ENCODE measurements at places on chromosomes 13 and 19.

GRCh38 chr13:79792716-79793115, 311.8 kb downstream of the NDFIP2 start:
- no peak for DNase-seq

DNA sequence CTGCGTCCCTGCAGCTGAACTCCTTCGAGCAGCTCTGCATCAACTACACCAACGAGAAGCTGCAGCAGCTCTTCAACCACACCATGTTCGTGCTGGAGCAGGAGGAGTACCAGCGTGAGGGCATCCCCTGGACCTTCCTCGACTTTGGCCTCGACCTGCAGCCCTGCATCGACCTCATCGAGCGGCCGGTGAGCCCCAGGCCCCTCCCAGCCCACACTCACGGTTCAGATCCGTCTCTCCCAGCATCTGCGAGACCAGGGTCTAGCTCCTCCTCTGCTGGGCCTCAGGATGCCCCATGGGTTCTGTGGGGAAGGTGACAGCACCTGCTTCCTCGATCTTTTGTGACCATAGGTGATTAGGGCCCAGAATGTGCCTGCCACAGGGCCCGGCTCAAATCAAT, 46.2 kb downstream of the MYH14 start:
- no peak for DNase-seq

GRCh38 chr19:1093811-1094553, 1.2 kb downstream of the POLR2E start:
- no peak for DNase-seq

DNA sequence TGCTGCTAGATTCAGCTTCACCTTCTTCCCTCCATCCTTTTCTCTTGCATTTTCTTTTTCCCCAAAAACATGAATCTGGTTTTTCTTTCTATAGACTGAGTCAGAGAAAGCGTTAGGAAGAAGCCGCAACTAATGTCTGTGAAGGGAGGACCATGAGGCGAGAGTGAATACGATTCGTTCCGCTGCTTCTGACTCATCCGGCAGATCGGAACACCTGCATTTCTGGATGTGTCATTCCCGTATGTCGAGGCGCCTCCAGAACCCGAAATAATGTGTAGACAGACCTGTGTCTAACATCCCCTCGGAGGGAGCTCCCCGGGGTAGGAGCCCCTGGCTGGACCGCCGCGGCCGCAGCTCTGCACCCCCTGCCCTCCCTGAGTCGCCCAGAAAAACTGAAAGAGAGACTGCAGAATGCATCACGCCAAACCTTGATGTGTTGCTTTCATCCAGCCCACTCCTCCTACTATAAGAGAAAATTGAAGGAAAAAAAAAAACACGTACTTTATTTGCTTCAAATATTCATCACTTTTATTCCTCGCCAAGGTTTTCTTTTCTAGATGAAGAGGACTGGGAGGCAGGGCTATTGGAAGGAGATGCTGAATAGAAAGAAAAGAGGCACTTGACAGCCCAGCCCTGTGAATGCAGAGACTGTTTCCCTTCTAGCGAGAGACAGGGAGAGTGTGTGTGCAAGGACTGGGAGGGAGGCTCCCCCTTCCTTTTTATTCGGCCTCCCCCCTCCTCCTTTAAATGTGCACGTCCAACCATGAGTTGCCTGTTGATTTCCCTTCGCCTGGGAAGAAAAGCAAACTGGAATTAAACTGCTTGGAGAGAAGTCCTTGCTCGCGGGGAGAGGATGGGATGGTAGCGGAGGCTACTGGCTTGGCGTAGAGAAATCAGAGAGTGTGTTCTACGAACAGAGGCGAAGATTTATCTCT, 616 bp upstream of the PCDH17 start:
- DNase-seq: no peak

- DNase-seq: no peak
Observed at GRCh38 chr19:45090034-45090433, 2.9 kb upstream of the PPP1R37 start.

- no peak for DNase-seq
Observed at GRCh38 chr13:39982745-39983144, 327.3 kb downstream of the COG6 start.

DNA sequence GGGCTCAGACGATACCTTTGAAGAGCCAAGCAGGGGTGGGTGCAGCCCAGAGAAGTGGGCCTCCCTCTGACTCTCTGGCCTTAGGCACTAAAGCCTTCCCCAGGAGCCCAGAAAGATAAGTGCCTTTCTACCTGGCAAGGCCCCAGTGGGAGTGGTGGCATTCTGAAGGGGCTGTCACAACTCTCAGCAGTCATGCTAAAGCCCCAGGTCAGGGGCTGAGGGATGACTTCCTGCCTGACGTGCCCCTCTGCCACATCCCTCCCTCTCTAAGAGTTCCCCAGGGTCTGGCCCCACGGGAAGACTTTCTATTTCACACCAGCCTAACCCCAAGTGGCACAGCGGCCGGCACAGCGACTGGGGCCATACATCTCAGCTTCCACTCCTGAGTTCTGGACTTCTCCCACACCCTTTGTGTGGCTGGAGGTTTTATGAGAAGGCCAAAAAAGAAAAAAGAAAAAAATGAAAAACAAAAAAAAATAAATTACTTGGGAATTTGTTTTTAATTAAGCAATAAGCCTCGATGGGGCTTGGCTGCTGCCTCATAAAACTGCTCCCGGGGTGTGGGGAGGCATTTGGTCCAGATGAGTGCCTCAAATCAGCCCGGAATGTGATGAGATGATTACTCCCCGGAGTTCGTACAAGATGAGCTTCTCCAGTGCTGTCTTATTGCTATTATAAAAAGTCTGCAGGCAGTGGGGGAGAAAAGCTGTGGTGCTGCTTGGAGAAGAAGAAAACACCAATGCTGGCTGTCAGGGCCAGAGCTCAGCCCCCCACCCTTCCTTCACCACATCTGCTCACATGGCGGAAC, 28.5 kb upstream of the PLEKHF1 start:
- no peak for DNase-seq

- no peak for DNase-seq
Observed at GRCh38 chr19:16359074-16359473, 34.4 kb downstream of the KLF2 start.

GRCh38 chr13:84044805-84045204, 162.5 kb upstream of the SLITRK1 start:
- DNase-seq: no peak

DNA sequence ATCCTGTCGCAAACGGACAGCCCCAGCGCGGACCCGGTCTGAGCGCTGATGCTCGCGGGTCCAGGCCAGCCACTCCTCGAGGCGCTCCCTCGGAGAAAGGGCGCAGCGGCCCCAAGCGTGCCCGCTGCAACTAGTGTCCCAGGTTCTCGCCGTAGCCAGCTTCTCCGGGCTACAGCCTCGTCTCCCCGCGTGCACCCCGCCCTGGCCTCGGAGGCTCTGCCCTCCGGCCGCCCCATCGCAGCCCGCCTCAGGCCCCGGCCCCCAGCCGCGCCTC, 487 bp downstream of the FLT1 start:
- no peak for DNase-seq

- no peak for DNase-seq
Observed at GRCh38 chr13:38657191-38657590, 29.7 kb upstream of the FREM2 start.

GRCh38 chr13:109412283-109412901, 374.0 kb downstream of the IRS2 start:
- no peak for DNase-seq

DNA sequence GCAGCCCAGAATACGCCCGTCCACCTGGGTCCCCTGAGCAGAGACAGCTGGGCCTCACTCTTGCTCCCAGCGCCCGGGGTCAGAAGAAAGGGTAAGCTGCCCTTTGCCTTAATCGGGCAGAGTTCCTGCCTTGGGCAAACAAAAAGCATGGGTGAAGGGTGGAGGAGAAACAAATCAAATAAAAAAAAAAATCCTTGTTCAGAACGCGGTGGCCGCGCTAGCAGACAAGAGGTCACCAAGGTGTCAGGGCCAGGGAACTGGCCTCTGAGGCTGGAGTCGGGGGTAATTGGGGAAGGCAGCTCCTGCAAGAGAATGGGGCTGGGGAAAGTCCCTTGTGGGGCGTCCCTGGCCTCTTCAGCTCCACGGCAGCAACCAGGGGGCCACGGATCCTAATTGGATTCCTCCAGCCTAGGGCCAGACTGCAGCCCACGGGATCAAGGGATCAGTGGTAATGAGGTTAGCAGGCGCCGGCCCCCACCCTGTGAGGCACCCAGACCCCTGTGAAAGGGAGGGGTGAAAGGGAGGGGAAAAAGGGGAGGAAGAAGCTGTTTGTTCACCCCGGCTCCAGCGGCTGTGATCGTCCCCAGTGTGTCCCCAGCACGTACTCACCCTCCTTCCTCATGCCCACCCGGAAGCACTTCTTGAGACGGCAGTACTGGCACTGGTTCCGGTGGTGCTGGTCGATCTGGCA, 5.5 kb downstream of the NR2F6 start:
- no peak for DNase-seq

DNA sequence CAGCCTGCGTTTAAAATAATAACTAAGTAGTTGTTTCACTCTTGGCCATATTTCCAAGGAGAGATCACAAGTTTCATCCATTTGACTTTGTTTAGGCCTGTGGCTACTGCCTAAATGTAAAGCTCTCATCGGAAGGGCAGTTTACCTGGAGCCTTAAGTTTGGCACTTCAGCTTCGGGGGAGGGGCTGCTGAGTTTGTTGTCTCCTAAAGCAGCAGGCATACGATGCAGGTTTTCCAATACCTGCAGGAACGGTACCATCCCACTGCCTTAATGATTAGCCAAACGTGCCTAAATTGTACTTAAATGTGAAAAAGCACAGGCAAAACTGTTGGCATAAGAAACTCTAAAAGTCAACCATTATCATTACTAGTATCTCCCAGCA, 63.1 kb downstream of the CRYL1 start:
- DNase-seq: no peak

GRCh38 chr13:99941086-99941485, 30.5 kb downstream of the ZIC5 start:
- no peak for DNase-seq

DNA sequence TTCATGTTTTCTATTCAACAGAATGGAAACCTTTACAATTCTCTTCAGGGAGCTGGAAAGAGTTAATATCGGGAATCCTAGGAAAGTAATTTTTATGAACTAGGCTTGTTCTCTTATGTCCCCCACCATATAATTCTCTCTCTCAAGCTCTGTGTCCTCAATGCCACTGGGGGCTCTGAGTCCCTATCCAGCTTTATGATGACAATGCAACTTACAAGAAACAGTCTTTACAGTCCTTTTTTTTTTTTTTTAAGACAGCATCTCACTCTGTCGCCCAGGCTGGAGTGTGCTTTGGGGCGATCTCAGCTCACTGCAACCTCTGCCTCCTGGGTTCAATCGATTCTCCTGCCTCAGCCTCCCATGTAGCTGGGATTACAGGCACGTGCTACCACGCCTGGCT, 31.2 kb upstream of the TM9SF2 start:
- DNase-seq: no peak

GRCh38 chr19:19575411-19575810, 37.3 kb downstream of the CILP2 start:
- no peak for DNase-seq

- DNase-seq: no peak
Observed at GRCh38 chr13:75803164-75803611, 167.1 kb downstream of the LMO7 start.

- DNase-seq: no peak
Observed at GRCh38 chr13:94058821-94059360, 420.6 kb downstream of the DCT start.

DNA sequence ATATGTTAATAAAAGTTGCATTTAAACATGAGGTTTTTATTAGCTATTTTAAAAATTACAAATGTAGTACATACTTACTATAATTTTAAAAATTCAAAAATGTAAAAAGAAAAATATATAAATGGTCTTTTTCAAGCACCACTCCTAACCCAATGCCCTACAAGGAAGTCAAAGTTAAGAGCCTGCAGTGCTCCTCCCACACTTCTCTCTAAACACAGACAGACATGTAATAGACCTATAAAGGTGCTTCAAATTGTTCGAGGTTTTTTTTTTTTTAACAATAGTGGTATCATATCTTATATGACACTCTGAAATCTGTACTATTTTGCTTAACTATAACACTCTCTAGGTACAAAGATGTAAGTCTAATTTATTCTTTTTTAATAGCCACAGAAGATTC, 25.4 kb downstream of the VWA8 start:
- no peak for DNase-seq

DNA sequence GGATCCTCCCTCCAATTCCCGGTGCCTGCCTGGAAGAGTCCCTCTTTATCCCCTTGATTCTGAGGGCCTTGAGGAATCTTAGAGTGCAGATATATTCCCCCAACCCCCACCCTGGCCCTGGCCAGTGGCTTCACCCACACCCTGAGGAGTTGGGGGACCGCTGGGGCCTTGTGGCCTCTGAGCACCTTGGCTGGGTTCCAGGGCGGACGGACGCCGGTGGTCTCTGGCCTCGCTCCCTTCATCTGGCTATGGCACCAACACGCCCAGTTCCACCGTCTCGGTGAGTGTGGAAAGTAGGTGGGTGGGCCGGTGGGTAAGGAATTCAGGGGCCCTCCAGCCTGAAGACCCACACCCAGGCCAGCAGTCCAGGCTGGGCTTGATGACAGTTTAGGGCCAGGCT, 5.0 kb downstream of the MAST1 start:
- DNase-seq: no peak

DNA sequence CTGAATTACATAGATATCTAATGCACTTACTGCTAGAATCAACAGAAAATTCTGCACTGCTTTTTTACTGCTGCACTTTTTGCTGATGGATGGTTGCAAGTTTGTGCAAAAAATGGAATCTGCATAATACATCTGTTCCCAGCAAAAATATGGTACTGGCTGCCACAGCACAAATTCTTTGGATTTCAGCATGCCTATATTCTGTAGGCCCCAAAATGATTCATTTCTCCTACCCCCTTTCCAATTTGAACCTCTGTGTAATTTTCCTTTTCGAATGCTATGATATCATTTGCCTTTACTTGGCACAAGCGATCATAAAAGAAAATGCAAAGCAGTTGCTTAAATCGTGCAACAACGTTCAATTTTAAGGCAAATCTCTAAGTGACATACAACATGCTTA, 524.2 kb upstream of the NBEA start:
- no peak for DNase-seq

- peak; percentile 41 for DNase-seq
Observed at GRCh38 chr19:49592486-49593232, 1.7 kb downstream of the PRR12 start.

- no peak for DNase-seq
Observed at GRCh38 chr13:87128491-87128890, 542.7 kb upstream of the SLITRK5 start.

DNA sequence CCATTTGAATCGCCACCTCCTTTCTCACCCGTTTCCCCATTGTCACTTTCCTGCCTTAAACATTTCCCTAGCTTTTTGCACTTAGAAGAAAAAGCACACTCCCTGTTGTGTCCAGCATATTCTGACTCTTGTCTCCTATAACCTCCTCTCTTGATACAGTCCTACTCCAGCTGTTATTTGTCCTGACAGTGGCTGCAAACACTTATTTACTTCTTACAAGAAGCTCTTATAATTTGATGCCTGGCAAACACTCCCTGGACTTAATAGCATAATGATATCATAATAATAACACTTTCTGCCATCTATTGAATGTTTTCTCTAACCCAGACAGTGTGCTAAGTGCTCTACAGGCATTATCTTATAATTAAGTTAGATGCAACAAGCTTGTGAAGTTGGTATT, 76.6 kb downstream of the DGKH start:
- no peak for DNase-seq

Measured in stimulated activated naive CD8-positive, alpha-beta T cell treated with anti-CD3 and anti-CD28 coated beads, Interleukin-15, amount 100 ng/mL, for 72 hours (primary cell).